NCI-H2081 (cell line): ENCODE measurements at places on chromosomes 6 and 20.
A peak's percentile ranks its signal among the peaks of the same experiment; 100 is the strongest.

DNA sequence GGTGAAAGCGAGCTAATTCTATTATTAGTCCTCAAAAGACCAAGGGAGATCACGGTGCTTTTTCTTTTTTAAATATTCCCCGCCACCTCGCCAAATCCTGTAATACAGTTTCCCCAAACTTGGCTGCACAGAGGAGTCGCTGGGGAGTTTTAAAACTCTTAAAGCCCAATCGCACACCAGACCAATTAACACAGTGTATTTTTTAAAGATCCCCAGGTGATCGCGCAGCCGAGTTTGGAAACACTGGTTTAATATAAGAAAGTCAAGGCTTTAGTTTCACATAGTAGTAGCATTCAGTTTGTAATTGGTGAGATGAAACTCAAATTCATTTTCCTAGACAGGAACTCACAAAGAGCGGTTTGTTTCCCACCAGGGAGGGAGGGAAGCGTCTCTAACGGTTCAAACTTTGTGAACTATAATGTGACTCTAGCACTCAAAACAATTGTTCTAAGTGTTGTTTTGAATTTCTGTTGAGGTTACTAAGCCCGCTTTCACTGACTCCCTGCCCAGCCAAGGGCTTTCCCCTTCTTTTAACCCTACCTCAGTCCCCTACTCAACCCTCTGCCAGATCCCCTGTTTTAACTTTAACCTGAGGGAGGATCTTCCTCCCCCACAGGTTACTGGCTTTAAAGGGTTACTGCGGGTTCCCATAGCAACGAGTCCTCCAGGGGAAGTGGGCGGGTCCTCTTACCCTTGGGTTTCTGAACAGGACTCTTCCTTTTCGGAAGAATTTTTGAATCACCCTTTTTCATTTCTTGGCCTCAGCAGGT lies 25.7 kb upstream of the BTBD3 start:
- peak; percentile 71 for DNase-seq

GRCh38 chr6:29887819-29888776 lies 54.2 kb upstream of the HLA-A start:
- no peak for DNase-seq

GRCh38 chr6:126072834-126073233 lies 86.5 kb downstream of the TRMT11 start:
- no peak for DNase-seq

DNA sequence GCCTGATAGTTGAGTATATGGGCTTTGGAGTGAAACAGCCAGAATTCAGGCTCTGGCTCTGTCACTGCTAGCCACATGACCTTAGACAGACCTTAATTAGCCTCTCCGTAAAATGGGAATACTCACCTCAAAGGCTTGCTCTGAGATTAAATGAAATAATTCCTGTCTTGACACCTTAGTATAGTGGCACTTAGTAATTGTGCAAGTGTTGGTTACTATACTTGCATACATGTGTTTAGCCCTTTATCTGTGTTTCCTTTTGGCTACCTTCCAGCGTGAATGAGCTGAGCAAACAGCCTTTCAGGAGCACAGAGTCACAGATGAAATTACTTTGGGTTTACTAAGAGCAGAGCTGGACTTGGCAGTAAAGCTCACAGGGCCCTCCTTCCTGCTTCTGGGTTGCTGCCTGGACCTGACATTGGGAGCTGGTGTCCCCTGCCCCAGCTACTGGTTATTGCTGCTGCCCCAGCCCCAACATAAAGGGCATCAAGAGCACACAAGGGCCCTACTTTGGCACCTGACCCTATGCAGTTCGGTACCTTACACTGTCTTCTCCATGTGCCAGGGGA lies 32.8 kb downstream of the CD164 start:
- DNase-seq = peak; percentile 67

GRCh38 chr6:120451508-120451907 lies 882.8 kb downstream of the TBC1D32 start:
- no peak for DNase-seq

DNA sequence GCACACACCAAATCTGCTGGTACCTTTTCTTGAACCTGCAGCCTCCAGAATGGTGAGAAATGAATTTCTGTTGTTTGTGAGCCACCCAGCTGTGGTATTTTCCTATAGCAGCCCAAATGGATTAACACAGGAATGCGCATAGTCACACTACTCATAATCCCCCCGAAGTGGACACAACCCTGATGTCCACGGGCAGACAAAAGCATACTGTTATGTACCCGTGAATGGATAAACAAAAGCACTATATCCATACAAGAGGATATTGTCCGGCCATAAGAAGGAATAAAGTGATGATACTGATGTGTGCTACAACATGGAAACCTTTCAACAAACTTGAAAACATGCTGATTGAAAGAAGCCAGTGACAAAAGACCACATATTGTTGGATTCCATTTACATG lies 25.1 kb upstream of the RPP40 start:
- DNase-seq = no peak

DNA sequence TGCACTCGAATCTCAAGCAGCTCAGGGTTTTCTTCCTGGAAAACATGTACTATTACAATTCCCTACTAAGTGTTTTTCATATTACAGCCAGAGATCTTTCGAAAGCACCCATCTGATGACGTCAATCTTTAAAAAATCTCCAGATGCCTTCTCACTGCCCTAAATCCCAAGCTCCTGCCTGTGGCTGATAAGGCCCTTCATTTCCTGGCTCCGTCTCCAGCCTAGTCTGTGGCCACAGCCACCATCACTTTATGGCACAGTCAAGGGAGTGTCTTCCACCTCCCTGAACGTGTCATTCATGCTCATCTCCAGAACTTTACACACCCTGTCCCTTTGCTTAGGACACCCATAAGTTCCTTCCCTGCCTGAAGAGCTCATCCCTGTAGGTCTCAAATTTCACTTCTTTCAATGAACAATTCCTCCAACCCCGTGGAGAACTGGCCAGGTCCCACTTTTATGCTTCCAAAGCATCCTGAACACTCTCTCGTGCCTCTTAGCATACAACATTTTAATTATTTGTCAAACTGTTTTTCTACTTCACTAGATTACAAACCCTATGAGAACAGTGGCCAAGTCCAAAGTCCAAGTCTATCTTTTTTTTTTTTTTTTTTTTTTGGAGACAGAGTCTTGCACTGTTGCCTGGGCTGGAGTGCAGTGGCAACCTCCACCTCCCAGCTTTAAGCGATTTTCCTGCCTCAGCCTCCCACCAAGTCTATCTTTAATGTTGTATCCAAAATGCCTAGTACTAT lies 106.1 kb upstream of the AGPAT4 start:
- DNase-seq = no peak

DNA sequence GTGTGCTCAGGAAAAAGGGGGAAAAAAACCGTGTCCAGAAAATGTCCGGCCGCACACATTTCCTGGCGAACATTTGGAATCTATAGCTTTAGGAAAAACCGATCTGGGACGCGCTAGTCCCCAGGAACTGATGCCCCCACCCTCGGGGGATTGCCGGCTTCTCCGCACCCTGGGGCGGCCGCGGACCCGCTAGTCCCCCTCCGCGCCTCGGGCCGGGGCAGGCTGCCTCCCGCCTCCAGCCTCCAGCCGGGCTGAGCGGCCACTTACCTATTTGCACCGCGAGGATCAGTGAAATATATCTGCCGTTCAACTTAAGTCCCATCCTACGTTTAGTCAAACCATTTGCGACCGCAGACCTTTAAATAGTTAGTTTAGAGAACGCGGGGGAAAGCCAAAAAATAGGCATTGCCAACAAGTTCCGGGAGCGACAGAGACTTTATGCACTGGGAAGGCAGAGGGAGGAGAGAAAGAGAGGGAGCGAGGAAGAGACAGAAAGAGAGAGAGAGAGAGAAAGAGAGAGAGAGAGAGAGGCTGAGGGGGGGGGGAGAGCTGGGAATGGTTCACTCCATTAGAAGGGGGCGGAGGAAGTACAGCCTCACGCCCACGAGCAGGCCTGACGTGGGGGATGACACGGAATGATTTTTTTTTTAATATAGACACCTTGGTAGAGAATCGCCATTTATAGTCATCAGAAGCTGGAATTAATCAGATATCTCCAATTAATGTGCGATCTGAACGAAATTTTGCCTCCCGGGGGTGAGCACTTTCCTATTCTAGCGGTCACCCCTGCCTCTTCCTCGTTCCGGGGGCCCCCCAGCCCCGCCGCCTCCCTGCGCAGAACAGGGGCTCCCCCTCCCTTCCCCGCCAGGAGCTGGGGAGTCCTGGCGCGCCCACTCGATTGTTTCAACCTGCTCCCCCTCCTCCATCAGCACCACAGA lies at the start of gene NRN1:
Gene NRN1 (minus strand): TSS at position 498 of the 938 bp plus-strand sequence. CDS start 176 bp downstream, at position 322.
- peak; percentile 44 for DNase-seq

GRCh38 chr6:126516411-126516810 lies 176.5 kb downstream of the CENPW start:
- no peak for DNase-seq

- DNase-seq = no peak
Measured at GRCh38 chr20:33853507-33853813, 42.3 kb downstream of the CHMP4B start.

DNA sequence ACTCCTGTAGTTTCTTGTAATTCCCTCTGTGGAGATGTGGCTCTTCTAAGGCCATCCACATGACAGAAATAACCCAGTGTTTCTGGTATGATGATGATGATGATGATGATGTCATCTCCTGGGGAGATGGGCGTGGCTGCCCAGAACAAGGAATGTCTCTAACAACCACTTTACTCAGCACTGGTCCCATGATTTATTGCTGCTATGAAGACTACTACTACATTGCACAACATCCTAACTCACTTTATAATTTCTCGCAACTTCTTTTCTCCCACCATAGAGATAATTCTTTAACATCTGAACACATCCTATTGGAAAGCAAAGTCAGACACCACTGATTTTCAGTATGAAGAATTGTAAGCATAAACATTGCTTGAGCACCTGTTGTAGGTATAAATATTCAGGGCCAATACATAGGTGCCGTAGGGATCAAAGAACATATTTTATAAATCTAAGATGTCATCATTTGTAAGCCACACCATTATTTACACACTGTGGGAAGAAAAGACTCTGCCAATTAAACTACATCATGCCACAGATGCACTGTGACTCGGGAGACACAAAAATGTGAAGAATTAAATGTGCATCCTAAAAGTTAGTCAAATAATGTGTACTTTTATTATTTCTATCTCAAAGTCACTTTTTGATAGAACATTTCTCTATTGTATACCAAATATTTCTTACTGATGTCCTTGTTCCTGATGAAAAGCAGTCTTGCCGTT lies 6.4 kb downstream of the TPMT start:
- no peak for DNase-seq

GRCh38 chr6:100427452-100427851 lies 37.3 kb downstream of the SIM1 start:
- DNase-seq = no peak

DNA sequence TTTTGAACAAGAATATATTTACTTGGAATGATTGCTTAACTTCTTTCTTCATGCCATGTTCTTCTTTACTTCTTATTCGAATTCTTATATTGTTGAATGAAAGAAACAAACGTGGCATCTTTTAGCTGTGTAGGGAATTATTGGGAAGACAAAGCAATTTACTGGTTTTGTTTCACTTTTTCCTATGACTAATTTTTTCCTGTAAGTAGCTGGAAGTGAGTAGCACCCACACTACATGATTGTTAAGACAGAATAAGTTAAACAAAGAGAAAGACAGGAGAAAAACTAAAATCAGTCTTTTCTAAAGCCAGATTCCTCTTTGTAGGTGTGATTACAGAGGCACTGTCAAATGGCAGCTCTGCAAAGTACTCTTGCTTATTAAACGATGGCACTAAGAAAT lies 593.4 kb downstream of the EYS start:
- DNase-seq = no peak

- DNase-seq = peak; percentile 16
Measured at GRCh38 chr6:2124260-2124709, 121.1 kb downstream of the GMDS start.

DNA sequence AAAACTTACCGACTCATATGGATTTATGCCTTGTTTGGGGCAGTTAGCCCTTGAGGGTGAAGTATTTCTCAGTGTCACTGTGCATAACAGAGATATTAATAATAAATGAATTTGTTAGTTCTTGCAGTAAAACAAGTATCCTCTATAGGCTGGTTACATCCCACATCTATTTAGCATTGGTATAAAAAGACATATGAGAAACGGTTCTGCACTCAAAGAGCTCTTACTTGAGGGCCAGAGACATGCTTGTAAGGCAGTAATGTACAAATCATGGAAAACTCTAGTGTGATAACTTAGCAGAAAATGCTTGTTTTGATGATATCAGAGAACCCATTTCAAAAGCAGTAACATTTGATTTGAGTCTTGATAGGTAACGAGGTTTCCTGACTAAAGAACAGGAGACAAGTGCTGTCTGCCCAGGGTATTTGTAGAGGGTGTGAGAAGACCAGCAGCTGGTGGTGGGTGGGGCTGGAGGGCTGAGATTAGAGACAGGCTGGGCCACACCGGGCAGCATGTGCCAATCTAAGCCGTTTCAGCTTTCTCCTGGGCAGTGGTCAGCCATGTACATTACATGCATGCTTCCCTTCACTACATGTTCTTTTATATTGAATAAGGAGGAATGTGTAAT lies 46.3 kb downstream of the TULP4 start:
- DNase-seq = no peak

- no peak for DNase-seq
Measured at GRCh38 chr20:35263532-35264341, 14.2 kb downstream of the MMP24OS start.

GRCh38 chr20:31572042-31572700 lies 32.9 kb upstream of the ID1 start:
- peak; percentile 71 for DNase-seq

- DNase-seq = no peak
Measured at GRCh38 chr20:9507544-9508239, 6.7 kb upstream of the LAMP5 start.

- no peak for DNase-seq
Measured at GRCh38 chr6:52548353-52548713, 28.5 kb downstream of the TRAM2 start.

DNA sequence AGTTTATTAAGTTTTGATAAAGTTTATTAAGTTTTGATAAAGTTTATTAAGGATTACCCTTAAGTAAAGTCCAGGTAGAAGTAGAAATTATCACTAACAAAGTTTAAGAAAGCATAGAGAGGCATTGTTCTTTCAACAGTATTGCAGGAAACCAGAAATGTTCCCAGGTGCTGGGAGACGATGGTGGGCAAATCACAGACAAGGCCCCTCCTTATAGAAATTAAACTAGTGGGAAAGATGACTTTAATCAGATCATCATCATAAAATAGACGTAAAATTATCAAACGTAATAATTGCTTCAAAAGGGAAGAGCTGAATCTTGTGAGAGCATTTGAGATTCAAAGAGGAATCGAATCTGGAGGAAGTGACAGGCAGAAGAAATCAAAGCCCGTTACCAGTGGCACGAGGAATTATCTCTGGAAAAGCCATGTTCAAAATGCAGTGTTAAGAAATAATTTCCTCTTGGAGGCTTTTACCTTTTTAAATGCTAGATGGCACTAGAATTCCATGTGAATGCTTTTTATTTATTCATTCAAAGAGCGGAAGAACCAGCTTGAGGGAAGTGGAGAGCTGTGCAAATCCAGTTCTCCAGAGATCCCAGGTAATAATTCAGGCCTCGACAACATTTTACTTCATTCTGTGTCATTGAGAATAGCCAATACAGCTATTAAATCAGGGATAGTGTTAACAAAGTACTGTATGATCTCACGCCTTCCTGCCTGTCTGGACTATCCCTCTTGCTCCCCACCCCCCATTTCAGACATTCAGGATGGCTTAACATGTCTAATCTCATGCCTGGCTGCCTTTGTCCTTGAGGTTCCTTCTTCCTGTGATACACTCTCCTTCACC lies 1.0 kb upstream of the APMAP start:
- DNase-seq = peak; percentile 41
